Stimulated activated CD4-positive, alpha-beta T cell treated with anti-CD3 and anti-CD28 coated beads, Interleukin-2, amount 100 ng/mL, for 48 hours (primary cell): ENCODE measurements at places on chromosomes 11 and 22.

DNA sequence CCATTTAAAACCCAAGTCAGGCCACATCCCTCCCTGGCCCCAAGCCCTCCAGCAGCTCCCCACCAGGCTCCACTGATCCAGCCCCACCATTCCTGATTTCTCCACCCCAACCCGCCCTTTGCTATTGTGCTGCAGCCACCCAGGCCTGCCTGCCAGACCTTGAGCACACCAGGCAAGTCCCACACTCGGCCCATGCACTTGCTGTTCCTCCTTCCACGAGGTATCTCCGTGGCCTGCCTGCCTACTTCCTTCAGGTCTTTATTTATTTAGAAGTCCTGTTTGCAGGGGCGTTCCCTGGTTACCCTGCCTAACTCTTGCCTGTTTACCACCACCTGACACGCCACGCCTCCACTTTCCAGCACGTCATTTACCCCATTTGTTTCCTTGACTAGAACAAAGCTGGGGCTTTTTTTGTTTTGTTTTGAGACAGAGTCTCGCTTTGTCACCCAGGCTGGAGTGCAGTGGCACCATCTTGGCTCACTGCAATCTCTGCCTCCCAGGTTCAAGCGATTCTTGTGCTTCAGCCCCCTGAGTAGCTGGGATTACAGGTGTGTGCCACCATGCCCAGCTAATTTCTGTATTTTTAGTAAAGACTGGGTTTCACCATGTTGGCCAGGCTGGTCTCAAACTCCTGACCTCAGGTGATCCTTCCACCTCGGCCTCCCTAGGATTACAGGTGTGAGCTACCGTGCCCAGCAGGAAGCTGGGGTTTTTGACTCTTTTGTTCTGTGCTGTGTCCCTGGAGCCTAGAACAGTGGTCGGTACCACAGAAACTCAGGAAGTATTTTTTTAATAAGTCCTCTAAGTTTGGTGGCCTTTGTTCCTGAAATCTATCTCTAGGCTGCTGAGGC is 6.7 kb downstream of the CENPM start:
- DNase-seq, result peak; percentile 82

DNA sequence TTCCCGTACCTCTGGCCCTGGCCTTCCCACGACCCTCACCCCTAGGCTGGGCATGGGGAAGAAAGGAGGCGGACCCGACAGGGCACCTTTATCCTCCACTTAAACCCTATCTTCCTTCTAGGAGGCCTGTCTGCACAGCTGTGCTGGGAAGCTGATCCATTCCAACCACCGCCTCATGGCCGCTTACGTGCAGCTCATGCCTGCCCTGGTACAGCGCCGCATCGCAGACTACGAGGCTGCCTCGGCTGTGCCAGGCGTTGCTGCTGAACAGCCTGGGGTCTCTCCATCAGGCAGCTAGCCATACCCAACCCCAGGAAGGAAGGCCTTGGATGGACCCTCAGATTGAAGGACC is 599 bp downstream of the TIMM10B start:
- DNase-seq, result no peak

DNA sequence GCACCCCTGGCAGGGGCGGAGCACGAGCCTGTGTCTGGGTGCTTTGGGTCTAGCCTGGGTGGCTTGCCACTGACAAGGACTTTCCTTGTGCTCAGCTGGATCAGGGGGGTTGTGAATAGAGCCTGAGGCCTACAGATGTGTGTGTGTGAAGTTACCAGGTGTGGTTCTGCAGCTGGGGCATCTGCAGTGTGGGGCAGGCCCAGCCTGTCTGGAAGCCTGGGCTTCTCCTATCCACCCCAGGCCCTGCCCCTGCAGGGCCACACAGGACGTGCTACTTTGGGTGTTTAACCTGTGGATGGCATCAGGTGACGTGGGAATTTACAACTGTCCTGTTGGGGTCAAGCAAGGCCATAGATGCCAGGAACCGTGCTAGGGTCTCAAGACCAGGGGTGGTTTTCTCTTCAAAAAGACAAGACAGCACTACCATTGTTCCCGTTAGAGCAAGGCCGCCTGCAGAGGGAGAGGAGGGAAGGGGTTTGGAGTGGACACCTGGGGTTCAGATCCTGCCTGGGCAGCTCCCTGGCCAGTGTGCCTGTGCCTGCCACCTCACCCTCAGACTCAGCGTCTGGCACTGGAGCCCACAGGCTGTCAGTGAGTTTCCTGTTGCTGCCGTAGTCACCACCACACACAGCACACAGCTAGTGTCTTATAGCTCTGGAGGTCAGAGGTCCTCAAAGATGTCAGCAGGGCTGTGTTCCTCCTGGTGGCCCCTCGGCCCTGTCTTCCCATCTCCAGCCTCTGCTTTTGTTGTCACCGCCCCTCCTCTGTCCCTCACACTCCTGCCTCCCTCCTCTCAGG is 31.6 kb downstream of the CTTN start:
- DNase-seq, result no peak

- no peak for DNase-seq
These were observed 29.7 kb downstream of the USH1C start for GRCh38 chr11:17514476-17514875.

GRCh38 chr11:65767406-65767805 is 13.4 kb downstream of the AP5B1 start:
- no peak for DNase-seq

DNA sequence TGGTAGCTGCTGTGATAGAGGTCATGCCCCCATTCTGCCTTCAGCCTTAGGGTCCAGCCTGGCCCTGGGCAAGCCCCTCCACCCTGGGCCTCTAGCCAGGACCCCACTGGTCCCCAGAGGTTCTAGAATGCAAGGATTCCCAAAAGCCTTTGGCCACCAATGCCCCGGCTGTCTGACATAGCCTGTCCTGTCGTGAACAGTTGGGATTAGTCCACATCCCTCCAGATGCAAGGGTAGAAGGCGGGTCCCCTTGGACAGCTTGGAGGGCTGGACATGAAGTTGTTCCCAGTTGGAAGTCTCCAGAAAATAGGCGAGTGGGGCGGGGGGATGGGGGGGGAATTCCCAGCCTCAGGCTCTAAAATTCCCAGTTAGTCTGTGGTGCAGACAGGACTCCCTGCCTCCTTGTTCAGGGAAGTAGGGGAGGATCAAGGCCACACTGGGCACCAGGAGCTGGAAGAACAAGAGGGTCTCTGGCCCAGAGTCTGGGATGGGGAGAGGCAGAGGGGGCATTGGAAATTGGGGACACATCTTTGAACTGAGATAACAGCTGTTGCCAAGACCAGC is 5.2 kb upstream of the ADORA2A start:
- DNase-seq, result no peak

GRCh38 chr11:130421697-130422096 is 6.7 kb downstream of the ADAMTS8 start:
- DNase-seq, result no peak

DNA sequence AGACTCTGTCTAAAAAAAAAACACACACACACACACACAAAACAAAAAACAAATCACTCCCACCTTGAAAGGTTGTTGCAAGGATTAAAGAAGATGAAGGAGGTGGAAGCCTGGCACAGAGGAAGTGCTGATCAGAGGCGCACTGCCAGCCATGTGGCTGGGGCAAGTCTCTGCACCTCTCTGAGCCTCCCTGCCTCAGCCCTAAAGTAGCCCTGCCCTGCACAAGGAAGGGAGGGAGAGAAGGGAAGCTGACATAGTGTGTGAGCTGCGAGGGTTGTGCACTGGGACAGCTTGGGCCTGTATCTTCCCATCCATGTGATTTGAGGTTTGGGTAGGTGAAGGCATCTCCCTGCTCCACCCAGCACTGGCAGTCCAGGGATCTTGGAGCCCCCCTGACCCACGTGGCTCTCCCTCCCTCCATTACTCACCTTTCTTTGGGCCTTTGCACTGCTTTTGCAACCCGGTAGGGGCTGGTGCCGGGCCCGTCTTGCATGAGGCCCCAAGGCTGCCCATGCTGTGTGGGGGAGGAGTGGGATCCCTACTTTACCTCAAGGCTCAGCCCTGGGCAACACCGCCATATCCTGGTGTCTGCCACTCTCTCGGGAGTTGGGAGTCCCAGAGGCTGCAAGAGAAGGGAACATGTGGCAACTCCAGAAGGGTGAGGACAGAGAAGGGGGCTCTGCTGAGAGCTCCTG is 30.5 kb downstream of the IFT27 start:
- DNase-seq, result no peak

DNA sequence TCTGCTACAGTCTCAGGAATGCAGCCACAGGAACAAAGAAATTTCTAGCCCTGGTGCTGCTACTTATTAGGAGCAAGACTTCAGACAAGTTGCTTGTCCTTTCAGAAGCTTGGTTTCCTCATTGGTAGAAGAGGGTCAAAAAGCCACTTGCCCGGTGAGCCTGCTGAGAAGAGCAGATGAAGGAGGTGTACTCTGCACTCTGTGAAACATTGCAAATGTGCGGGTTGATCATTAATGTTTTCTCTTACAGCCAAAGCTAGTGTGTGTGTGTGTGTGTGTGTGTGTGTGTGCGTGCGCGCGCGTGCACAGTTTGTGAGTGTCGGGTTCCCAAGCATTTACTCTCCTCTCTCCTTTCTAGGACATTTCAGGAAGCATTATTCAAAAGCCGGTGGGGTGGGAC is 86.3 kb upstream of the NNMT start:
- no peak for DNase-seq

GRCh38 chr11:27002838-27003237 is 8.9 kb downstream of the FIBIN start:
- no peak for DNase-seq

DNA sequence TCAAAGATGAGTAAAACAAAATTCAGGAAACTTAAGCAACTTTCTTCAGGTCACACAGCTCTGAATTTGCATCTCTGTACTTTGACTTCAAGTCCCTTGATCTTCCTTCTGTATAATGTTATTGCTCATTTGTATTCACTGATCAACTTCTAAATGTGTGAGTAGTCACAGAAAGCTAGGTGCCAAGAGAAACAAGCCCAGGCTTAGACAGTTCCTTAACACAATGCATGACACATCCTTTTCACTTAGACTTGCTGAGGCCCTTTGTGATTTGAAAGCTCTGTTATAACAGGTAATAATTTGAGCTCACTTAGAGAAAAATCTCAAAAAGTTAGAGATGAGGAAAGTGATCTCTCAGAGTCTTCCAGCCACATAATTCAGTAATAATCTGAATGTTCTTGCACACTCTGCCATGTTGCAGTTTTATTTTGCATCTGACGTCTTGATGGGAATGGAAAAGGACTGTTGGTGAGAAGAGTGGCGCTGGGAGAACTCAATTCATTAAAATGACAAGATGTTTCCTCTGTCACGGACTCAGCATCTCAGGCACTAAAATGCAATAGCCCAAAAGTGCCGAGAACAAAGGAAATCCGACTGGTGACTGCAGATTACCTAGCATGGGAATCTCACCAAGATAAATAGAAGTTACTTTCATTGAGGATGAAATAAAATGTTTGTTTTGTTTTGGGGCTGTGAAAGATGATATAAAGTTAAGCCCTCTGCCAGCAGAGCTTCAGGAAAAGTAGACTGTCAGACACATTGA is 665.3 kb downstream of the OPCML start:
- no peak for DNase-seq

- DNase-seq, result no peak
These were observed 22.3 kb upstream of the CHRM4 start for GRCh38 chr11:46413760-46414465.

DNA sequence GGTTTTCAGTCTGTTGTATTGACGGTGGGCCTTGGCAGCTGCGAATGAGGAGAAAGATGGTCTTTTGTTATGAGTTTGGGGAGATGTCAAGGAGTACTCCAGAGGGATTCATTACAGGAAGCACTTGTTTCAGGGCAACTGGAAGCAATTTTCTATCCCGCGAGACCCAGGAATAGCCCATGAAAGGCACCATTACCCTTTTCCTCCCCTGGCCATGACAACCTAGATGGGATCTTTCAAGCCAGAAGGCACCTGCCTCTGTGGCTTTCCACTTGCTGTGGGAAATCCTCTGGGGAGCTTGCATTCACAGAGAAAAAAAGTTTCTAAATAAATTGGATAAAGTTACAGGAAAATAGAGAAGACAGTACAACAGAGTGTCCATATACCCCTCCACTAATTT is 2.7 kb downstream of the ZNF215 start:
- DNase-seq, result no peak

GRCh38 chr22:28992565-28993356 is 68.9 kb downstream of the C22orf31 start:
- no peak for DNase-seq

- no peak for DNase-seq
These were observed 10.8 kb upstream of the RASSF10 start for GRCh38 chr11:12998336-12998735.

DNA sequence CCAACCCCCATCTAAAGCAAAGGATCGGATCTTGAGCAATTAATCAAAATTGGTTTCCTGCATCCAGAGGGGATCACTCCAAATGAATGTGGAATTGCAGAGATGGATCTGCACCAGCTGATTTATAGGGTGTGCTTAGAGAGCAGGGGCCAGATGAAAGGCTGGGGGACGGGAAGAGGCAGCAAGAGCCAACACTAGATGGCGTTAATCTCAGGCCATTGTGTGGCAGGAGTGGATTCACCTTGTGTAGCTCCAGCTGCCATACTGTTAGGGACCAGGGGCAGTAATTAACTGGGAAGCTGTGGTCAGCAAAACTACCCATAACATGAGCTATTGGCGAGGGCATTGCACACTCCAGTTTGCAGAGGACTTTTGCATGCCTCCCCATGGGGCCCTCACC is 35.6 kb downstream of the SERPINH1 start:
- no peak for DNase-seq

DNA sequence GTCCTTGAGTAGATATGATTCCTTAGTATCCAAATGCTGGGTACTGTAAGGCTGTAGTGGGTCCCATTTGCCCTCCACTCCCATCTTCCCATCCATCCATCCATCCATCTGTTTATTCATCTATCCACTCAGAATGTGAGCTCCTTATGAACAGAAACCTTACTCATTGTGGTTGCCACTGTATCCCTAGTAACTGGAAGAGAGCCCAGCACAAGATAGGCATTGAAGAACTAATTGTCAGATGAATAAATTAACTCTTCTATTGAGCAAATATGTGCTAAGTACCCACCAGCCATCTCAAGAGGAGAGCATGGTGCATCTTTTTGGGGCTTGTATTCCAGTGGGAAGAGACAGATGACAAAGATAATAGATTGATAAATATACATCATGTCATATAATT is 86.4 kb upstream of the SEZ6L start:
- no peak for DNase-seq

GRCh38 chr22:50200461-50201190 is at the start of gene SELENOO:
SELENOO (plus strand) TSS chr22:50201011; CDS start chr22:50201037, 26 bp downstream.
- peak; percentile 90 for DNase-seq

DNA sequence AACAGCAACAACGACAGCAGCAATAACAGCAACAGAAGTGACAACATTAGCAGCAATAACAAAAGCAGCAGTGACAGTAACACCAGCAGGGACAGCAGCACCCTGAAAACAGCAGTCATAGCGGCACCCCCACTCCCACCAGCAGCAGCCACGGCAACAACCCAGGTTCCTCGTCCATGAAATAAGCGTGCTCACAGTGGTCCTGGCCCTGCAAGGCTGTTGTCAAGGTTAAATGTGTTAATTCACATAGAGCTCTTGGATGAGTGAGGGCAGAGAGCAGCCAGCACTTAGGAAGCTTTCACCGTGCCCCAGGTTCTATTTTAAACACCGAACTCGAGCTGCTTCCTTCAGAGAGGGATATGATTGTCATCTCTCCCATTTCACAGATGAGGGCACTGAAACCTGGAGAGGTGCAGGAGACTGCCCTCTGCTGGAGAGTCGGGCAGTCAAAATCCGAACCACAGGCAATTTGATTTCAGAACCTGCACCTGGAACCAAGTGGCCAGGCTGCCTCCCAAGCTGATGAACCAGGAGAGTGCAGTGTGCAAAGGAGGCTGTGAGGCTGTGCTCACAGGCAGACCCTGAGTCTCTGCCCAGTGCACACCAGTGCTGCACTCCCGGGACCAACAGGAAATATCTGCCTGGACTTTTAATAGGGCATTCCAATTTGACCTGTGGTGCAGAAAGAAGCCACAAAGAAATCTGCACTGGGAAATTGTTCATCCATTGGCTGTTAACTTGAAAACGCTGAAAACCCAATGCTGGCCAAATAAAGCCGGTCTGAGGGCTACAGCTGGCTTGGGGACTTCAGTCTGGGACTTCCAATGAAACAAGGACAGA is 22.9 kb upstream of the FGF3 start:
- DNase-seq, result peak; percentile 20
